ENCODE measurements at places on chromosomes 7 and 10.

GRCh38 chr10:48931188-48931587 lies 8.5 kb downstream of the LRRC18 start:
- no peak for DNase-seq

DNA sequence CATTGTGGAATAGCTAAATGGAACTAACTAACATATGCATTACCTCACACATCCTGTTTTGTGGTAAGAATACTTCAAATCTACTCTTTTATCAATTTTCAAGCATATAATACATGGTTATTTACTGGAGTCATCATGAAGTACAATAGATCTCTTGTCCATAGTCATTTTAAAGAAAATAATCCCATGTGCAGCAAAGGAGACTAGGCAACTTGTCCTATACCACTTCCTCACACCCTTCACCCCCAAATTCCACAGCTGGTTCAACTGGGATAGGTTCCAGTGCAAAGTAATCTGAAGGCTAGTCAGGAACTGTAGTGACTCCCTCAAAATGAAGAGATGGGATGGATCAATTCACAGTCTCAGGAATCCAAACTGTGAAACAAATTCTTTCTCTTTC lies 176.1 kb downstream of the SGMS1 start:
- no peak for DNase-seq

DNA sequence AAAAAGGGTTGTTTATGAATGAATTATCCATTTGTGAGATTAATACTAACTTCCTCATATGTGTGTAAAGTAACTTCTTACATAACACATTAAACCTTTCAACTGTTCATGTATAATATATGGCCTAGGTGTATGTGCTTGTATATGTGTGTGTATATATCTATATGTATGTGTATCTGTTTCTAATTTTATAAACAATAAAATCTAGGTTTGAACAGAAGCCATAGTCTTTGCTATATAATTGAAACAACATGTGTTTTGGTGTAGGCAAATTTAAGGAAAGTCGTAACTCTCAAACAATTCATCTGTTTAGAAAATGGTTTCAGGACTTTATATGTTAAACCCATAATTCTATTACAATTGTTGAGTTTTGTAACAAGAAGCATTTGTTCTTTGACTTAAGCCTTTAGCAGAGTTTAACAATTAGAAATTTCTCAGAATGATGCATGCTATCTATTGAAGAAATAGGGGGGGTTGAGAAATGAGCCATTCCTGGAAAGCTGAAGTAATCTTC lies 103.3 kb downstream of the BBS9 start:
- no peak for DNase-seq

- no peak for DNase-seq
Measured at GRCh38 chr7:2668401-2668800, 19.6 kb upstream of the AMZ1 start.

DNA sequence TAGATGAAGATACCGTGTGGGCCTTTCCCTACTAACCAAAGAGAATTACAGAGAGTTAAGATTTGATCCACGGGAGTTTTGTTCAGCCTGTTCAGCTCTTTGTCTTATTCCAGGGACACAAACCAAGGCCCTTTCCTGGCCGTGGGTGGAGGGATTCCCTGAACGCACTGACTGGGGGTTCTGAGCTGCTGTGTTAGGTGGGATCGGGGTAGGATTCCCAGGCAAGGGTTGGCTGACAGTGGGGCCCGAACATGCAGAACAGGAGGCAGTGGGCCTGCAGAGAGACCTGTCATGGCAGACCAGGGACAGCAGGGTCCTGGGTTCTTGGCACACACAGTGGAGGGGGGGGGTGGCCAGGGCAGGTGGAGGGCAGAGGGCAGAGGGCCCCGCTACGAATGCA lies 89.5 kb upstream of the MKI67 start:
- DNase-seq = no peak

DNA sequence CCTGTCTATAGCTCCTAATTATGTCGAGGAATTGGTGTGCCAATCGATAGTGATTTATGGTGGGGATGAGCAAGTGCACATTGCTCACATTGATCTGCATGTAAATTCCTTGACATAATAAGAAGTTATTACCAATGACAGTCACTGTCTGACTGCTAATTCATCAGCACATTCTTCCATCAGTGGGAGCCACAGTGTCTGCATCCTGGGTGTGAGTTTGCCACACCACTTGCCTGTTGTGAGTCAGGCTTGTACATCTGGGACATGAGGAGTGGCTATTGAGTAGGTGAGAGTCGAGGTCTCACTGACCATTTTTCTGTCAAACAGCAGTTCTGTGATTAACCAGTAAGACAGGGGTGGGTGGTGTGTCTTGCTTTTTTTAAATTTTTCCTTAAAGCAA lies 263.4 kb downstream of the LRMDA start:
- no peak for DNase-seq

- no peak for DNase-seq
Measured at GRCh38 chr7:44988701-44989100, 9.9 kb upstream of the MYO1G start.

DNA sequence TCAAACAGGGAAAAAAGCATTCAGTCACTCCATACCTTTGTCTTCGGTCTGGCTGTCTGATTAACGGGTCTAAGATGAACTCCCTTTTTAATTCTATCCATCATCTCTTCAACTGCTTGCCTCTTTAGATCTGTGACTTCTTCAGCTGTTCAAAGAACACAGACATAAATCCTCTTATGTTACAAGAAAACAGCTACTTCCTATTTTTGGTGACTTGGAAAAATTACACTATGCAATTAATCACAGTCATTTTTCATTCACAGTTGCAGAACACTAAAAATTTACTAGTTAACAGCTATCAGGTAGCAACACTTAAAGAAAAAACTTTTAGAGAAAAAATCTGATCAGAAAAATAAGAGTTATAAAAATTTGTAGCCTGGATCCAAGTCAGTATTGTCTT lies 66.0 kb downstream of the ENO4 start:
- no peak for DNase-seq

- DNase-seq = no peak
Measured at GRCh38 chr7:1368682-1369571, 90.3 kb downstream of the MICALL2 start.

DNA sequence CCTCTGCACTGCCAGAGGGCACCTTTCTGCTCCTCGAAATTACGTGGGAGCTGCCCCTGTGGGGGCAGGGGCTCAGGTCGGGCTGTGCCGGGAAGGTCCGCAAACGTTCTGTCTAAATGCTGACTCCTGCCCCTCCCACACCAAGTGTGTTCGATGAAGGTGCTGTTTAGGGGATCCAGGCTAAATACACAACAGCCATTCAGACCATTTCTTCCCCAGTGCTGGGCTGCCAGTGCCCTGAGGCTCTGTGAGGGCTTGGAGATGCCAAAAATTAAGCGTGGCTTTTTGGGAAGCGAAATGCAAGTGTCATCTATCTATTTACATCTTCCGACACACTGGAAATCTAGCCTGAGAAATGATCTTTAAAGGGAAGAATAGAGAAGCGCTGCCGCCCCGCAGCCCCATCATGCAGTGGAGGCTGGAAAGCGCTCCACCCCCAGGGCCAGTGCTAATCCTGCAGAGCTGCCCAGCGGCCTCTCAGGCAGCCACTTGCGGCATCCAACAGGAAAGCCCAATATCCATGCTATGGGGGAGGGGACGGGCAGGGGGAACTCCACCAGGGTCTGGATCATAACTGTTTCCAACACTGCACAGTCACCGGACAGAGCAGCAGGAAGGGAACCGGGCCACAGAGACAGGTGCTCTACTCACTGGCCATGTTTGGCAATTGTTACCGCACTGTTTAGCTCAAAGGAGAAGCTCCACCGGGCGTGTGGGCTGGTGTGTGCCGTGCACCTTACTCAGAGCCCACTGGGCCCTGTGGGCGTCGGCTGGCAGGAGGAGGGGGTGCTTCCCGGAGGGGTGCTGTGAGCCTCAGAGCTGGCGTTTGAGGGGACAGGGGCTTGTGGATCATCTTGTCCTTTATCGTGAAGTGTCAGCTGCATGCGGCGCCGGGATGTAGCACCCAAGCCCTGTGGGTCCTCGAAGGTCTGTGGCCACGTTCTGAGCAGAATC lies 205.5 kb downstream of the DNAJB6 start:
- DNase-seq = no peak

DNA sequence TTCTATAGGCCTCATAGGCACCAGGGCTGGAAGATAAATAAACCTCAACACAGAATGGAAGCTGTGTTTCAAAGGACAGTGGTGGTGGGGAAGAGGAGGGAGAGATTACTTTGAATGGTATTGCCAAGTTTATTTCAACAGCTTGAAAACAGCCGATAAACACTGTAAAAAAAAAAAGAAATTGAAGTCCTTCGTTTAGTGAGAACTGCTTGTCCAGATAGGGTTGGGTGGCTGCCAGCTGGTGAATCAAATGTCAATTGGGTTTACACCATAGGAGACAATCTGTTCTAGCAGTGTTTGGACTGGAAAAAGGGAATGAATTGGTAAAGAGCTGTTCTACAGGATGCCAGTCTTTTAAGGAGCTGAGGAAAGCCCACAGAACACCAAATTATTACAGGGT lies 254.8 kb downstream of the PHF14 start:
- DNase-seq = no peak

GRCh38 chr7:33418251-33418701 lies 288.9 kb downstream of the BBS9 start:
- DNase-seq = no peak

DNA sequence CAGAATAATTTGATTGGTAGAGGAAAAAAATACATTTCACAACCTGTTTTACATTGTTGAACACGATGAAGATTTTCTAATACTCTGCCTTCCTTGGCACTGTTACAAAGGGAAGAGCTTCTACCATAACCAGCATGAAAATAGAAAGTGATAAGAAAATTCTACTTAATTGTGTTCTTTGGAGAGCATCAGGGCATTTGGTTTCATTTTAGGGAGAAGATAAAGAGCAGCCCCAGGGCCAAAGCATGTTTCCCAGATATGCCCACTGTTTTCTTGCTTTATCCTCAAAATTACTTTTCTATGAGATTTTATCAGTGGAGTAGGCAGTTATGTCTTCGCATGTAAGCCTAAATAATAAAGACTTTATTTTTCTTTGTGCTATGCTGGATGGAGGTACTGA lies 9.5 kb downstream of the CHRM2 start:
- DNase-seq = no peak

DNA sequence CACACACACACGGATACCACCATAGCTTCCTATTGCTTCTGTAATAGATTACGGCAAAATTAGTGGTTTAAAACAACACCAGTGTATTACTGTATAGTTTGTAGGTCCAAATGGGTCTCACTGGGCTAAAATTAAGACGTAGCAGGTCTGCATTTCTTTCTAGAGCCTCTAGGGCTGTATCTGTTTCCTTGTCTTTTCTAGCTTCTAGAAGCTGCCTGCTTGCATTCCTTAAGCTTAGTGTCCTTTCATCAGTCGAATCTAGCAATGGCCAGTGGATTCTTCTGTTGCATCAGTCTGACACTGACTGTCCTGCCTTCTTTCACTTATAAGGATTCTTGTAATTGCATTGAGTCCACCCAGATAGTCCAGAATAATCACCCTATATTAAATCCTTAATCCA lies 882.3 kb downstream of the PCDH15 start:
- no peak for DNase-seq

DNA sequence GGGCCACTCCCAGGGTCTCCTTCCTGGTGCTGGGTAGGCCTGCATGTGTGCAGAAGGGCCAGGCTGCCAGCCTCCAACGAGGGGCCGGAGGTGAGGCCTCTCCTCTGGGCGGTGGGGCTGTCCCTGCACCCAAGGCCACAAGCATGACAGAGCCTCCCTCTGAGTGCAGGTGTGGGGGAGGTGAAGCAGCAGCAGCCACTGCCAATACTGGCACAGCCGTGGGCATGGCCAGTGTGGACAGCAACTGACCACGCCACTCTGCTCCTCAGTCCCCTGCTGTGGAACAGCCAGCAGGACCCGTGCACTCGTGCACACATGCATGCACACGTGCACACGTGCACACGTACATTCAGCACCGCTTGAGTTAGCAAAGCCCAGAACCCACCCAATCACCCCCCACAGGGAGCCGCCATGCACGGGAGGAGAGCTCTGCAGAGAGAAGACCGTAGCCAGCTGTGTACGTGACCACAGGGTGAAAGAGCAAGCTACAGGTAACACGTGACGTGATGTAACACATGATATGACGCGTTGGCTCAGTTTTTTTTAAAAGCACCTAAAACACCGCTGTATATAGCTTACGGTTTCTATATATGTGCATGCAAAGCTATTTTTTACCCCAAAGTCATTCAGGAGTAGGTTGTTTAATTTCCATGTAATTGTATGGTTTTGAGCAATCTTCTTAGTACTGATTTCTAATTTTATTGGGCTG lies 23.1 kb downstream of the PAPOLB start:
- DNase-seq = no peak

- DNase-seq = no peak
Measured at GRCh38 chr7:96658022-96658412, 51.6 kb downstream of the SEM1 start.

DNA sequence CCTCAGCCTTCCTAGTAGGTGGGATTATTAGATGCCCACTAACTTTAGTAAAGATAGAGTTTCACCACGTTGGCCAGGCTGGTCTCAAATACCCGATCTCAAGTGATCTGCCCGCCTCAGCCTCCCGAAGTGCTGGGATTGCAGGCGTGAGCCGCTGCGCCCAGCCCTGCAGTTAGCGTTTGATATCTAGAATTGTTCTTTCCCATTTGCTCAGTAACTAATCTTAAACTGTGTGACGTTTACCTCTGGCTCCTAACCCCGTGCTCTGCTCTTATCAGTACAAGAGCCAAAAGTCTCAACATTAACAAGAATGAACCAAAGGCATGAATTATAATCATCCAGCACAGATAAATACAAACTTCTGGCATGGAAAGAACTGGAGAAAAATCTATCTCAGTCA lies 47.4 kb downstream of the IGF2BP3 start:
- no peak for DNase-seq

DNA sequence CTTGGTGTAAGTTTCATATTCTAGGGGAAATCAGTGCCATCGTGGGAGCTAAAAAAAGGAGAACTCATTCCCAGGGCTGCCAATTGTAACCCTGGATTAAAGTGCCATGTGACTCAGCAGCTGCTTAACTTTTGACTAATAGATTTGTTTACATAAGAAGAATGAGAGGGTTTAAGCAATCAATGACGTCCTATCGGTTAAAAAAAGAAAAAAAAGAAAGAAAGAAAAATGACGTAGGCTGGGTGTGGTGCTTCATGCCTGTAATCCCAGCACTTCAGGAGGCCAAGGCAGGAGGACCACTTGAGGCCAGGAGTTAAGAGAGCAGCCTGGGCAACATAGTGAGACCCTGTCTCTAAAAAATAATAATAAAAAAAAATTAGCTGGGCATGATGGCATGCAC lies 116.2 kb upstream of the AFAP1L2 start:
- DNase-seq = no peak

DNA sequence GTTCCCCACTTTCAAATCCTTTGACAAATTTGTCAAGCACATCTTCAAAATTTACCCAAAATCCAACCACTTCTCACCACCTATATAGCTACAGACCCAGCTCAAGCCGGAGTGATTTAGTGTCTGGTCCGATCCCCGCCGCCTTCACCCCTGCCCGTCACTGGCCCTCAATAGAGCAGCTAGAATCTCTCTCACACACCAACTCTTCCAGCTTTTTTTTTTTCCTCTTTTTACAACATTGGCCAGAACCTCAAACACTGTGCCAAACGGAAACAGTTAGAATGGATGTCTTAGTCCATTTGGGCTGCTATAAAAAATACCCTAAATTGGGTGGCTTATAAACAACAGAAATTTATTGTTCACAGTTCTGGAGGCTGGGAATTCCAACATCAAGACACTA lies 41.1 kb upstream of the TMEM72 start:
- DNase-seq = no peak
